Esophagus squamous epithelium (tissue), 5 donors: ENCODE measurements at places on chromosomes 2 and 18.

GRCh38 chr18:60411715-60412114 is 39.1 kb upstream of the MC4R start:
- no peaks in the 10 kb centered on the region for H3K4me1 ChIP-seq
- H3K27me3 ChIP-seq, result no peaks in the 10 kb centered on the region
- no peaks in the 10 kb centered on the region for H3K36me3 ChIP-seq
- no peak overlapping the region for H3K27ac ChIP-seq

- H3K27ac ChIP-seq, result no peak overlapping the region
- no peak for DNase-seq
- H3K4me3 ChIP-seq, result no peak overlapping the region
- H3K36me3 ChIP-seq, result no peaks in the 10 kb centered on the region
These were observed 498.1 kb upstream of the CRIM1 start for GRCh38 chr2:35857498-35857897.

GRCh38 chr18:79372461-79372860 is 23.3 kb upstream of the NFATC1 start:
- H3K36me3 ChIP-seq, result peaks cover 46% of the 10 kb centered on the region
- no peak for DNase-seq
- H3K4me3 ChIP-seq, result no peak overlapping the region
- H3K27me3 ChIP-seq, result no peaks in the 10 kb centered on the region

DNA sequence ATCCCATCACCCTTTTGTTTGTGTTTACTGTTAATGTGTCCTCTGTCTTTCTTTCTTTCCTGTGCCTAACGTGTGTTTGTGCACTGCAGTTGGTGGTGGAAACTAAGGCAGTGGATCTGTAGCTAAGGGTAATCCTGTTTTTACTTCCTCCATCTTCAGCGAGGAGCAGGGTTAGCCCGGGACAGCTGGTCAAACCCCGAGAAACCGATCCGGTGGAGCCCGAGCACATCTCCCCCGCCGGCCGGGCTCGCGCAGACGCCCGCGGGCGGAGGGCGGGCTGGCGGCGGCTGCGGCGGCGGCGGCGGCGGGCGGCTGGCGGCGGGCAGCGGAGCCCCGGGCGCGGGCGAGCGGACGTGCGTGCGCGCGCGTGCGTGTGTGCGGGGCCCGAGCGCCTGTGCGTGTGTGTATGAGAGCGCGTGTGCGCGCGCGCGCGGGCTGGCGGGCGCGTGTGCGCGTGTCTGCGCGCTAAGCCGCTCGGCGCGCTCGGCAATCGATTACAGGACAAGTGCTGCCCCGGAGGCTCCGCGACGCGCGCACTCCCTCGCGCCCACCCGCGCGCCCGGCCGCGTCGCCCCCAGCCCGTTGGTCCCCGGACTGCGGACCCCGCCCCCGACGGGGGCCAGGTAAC is at the start of gene IKZF2:
TSS of gene IKZF2 (minus strand) at position 176 of the 628 bp plus-strand sequence. CDS start 2,983 bp downstream, outside the sequence.
- peaks cover 55% of the 10 kb centered on the region for H3K4me1 ChIP-seq
- H3K27ac ChIP-seq, result peak within 1 kb of the TSS; percentile 99
- peak within 1 kb of the TSS; percentile 85 for H3K4me3 ChIP-seq
- H3K36me3 ChIP-seq, result no peaks in the 10 kb centered on the region
- no peaks in the 10 kb centered on the region for H3K27me3 ChIP-seq

DNA sequence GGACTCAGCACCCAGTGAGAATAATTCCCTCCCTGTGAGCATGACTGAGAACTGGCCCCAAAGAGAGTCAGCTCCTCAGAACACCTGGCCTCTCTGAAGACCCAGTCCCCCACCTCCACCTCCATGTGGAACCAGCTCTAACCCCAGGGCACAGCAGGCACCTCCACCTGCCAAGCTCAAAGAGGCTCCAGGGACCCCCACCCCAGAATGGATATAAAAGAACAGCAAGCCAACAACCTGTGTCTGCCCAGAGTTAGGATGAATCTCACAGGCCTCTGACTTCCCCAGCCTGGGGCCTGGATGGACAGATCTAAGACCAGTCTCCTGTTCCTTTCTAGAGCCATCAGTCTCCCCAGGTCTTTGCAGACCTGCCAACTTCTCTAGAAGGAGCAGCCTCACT is 498.5 kb downstream of the EIPR1 start:
- no peak for DNase-seq
- no peaks in the 10 kb centered on the region for H3K4me1 ChIP-seq
- H3K4me3 ChIP-seq, result no peak overlapping the region
- H3K36me3 ChIP-seq, result no peaks in the 10 kb centered on the region
- no peak overlapping the region for H3K27ac ChIP-seq

DNA sequence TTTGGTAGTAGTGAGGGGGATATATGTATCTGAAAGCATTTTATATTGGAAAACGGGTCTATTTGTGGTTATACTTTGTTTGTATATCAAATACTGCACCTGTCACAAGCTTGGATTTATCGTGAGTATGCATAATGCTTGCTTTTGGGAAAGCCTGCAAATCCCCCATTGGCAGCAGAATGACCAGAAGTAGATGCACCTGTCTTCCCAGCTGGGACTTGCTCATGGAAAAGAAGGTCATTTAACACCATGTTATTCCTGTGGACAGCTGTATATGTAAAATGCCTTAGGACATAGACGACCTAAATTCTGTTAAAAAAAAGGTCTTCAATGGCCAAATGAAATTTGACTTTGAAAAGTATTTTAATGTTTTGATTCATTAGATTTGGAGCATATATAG is 599.4 kb downstream of the XIRP2 start:
- no peaks in the 10 kb centered on the region for H3K27me3 ChIP-seq
- no peak overlapping the region for H3K4me3 ChIP-seq
- no peak for DNase-seq

DNA sequence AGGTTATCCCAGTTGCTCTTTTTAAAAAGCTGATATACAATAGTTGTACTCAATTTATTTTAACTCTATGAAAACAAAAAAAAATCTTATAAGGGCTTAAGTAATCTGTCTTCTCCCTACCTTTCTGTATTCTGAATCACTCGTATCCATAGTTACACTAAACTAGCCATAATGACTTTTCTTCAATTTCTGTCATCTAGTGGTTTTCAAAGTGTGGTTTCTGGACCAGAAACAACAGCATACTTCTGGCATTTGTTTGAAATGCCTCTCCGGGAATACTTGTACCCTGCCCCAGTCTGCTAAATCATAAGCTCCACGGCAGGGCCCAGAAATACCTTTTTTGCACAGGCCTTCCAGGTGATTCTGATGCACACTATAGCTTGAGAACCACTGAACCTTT is 253.6 kb downstream of the LRRTM4 start:
- no peaks in the 10 kb centered on the region for H3K27me3 ChIP-seq
- H3K4me1 ChIP-seq, result no peaks in the 10 kb centered on the region
- H3K4me3 ChIP-seq, result no peak overlapping the region
- H3K27ac ChIP-seq, result no peak overlapping the region
- DNase-seq, result no peak

DNA sequence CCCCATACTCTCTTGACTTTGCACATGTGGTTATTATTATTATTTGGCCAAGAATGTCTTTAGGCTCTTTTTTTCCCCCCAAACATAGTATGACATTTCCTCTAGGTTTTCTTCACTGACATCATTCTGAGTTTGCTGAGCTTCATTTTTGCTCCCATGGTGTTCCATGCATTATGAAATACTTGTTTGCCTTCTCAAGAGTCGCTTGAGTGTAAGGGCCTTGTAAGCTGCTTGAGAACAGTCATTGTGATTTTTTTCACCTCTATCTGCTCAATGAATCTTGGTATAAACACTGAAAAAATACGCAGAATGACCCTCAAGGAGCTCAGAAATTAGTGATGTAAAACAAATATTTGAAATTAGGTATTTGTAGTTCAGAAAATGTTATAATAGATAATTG is 688.9 kb downstream of the CNTNAP5 start:
- no peak for DNase-seq
- H3K4me1 ChIP-seq, result no peaks in the 10 kb centered on the region
- H3K4me3 ChIP-seq, result no peak overlapping the region
- no peak overlapping the region for H3K27ac ChIP-seq
- H3K36me3 ChIP-seq, result no peaks in the 10 kb centered on the region

DNA sequence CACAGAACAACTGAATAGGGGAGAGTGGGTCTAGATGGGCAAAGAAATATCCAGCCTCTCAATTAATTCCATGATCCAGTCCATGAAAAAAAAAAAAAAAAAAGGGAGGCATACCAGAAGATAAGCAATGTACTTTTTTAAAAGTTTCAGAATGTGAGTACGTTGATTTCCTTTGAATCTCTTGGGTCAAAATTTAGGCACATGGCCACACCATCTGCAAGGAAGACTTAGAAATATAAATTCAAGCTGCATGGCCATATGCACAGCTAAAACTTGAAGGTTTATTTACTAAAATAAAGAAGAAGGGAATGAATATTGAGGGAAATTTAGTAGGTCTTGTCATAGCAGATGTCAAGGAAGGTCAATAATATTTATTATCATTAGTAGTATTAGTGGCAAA is 286.5 kb upstream of the CDH7 start:
- H3K4me3 ChIP-seq, result no peak overlapping the region
- no peaks in the 10 kb centered on the region for H3K4me1 ChIP-seq
- no peaks in the 10 kb centered on the region for H3K27me3 ChIP-seq
- no peak overlapping the region for H3K27ac ChIP-seq
- DNase-seq, result no peak

- H3K27ac ChIP-seq, result peak overlapping the region; percentile 97
- H3K36me3 ChIP-seq, result no peaks in the 10 kb centered on the region
- H3K4me1 ChIP-seq, result peaks cover 76% of the 10 kb centered on the region
- peak overlapping the region; percentile 87 for H3K4me3 ChIP-seq
- H3K27me3 ChIP-seq, result no peaks in the 10 kb centered on the region
These were observed 2.0 kb downstream of the NPC1 start for GRCh38 chr18:23584019-23584983.

DNA sequence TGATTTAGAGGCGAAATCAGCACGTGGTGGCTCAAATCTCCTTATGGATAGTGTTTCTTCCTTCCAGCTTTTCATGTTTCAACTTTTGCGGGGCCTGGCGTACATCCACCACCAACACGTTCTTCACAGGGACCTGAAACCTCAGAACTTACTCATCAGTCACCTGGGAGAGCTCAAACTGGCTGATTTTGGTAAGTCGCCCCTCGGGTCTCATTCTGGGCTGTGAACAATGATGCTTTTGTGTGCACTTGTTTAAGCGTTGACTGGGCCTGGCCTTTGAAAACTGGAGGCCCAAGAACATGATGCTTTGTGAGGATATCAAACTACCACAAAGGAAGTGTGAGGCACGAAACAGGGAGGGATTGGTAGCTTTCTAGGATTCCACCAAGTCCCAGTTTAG is 27.4 kb downstream of the CDK15 start:
- no peak overlapping the region for H3K27ac ChIP-seq
- no peak for DNase-seq
- H3K36me3 ChIP-seq, result no peaks in the 10 kb centered on the region
- no peaks in the 10 kb centered on the region for H3K27me3 ChIP-seq
- H3K4me3 ChIP-seq, result no peak overlapping the region
- no peaks in the 10 kb centered on the region for H3K4me1 ChIP-seq

DNA sequence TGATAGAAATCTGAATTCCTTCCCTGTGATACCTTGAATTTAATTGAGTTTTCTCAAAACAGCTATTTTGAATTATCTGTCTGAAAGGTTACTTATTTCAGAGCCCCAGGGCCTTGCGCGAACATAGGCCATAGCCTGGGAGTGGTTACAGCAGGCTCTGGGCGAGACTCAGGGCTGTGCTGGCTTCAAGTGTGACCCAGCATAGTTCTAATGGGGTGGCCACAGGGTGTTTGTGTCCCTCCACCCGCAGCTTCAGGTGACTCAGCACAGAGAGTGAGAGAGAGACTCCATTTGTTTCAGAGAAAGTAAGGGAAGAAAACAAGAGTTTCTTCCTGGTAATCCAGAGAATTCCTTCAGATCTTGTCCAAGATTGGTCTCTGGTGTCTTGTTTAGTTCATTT is 137.9 kb upstream of the POU3F3 start:
- H3K36me3 ChIP-seq, result no peaks in the 10 kb centered on the region
- no peaks in the 10 kb centered on the region for H3K4me1 ChIP-seq
- H3K27ac ChIP-seq, result no peak overlapping the region
- DNase-seq, result no peak

DNA sequence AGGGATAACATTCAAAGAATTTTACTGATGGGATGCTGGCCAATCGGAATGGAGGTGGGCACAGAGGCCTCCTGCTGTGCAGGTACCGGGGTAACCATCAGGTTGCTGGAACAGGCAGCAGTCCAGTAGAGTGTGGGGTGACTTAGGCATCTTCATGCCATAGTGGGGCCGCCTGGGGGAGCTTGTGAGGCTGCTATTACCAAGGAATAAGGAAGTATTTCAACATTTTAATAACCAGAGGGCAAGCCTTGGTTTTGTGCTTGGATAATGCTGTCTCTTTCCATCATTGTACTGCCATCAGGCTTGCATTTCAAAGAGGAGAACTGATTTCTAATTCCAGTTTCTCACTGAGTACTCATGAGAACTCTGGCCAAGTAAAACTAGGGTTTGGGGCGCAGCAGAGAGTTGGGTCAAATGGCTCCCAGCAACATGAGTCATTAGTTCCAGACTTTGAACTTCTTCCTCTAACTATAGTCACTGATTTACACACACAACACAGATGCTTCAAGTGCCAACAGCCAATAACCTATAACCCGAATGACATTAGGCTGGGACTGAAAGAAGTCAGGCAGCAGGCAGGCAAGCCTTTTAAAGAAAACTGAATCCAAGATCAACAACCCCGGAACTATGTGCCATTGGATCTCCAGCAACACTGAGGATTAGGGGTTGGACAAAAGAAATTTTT is 56.1 kb upstream of the FHL2 start:
- no peak for DNase-seq
- H3K27ac ChIP-seq, result peak overlapping the region; percentile 12
- peaks cover 16% of the 10 kb centered on the region for H3K4me1 ChIP-seq
- no peak overlapping the region for H3K4me3 ChIP-seq

DNA sequence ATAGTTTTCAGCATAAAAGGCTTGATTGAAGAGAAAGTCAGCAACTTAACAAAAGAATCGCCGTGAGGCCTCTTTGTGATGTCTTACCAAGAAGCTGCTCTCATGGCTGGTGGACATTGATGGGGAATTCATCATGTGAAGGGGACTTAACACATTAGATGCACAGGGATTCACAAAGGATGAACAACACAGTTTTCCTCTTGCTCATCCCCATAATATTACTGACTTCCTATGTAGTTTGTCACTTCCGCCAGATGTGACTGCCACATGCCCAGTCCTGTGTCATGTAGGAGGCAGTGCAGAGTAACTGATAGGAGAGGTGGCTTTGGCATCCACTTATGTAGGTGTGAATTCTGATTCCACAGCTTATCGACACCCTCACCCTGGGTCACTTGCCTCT is 232.6 kb upstream of the LYPD1 start:
- no peaks in the 10 kb centered on the region for H3K36me3 ChIP-seq
- no peak overlapping the region for H3K27ac ChIP-seq
- no peaks in the 10 kb centered on the region for H3K4me1 ChIP-seq
- no peaks in the 10 kb centered on the region for H3K27me3 ChIP-seq

GRCh38 chr18:30440351-30440750 is 602.2 kb downstream of the DSC3 start:
- no peaks in the 10 kb centered on the region for H3K27me3 ChIP-seq
- no peaks in the 10 kb centered on the region for H3K36me3 ChIP-seq
- H3K27ac ChIP-seq, result no peak overlapping the region
- no peaks in the 10 kb centered on the region for H3K4me1 ChIP-seq
